Stimulated activated CD8-positive, alpha-beta memory T cell treated with anti-CD3 and anti-CD28 coated beads, Interleukin-7, amount 100 ng/mL, for 1 hour (primary cell): ENCODE measurements at places on chromosomes 11 and 22.

GRCh38 chr22:30309951-30310741 is 16.6 kb downstream of the TBC1D10A start:
- DNase-seq = no peak

DNA sequence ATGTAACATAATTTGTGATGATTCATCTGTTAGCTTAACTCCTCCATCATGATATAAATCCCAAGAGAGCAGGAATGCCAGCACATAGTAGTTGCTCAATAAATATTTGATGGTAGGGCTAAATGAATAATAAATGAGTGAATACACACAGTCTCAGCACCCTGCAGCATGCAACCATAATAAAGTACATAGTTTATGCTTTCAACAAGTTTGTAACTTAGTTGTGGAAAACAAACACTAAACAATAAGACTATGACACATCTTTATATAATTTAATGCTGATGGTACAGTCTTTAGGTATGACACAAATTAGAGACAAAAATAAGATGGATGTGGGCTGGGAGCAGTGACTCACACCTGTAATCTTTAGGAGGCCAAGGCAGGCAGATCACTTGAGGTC is 3.8 kb downstream of the ALKBH8 start:
- no peak for DNase-seq

GRCh38 chr11:57426439-57426928 is 437 bp downstream of the SLC43A3 start:
- no peak for DNase-seq

DNA sequence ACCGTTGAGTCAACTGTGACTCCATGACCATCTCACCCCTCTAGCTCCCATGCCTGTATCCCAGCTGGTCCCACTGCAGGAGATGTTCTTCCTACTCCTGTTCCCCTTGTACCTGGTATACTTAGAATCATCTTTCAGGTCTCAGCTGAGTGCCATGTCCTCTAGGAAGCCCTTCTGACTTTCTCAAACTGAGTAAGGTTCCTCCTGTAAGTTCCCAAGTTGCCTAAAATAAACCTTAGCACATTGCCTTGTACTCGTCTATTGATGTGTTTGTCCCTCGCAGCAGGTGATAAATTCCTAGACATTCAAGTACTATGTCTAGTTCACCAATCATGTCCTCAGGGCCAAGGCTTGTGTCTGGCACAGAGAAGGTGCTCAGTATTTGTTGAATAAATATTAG is 18.4 kb upstream of the ASCC2 start:
- DNase-seq = no peak

- DNase-seq = no peak
These were observed 192.0 kb downstream of the BUD13 start for GRCh38 chr11:116580799-116581198.

DNA sequence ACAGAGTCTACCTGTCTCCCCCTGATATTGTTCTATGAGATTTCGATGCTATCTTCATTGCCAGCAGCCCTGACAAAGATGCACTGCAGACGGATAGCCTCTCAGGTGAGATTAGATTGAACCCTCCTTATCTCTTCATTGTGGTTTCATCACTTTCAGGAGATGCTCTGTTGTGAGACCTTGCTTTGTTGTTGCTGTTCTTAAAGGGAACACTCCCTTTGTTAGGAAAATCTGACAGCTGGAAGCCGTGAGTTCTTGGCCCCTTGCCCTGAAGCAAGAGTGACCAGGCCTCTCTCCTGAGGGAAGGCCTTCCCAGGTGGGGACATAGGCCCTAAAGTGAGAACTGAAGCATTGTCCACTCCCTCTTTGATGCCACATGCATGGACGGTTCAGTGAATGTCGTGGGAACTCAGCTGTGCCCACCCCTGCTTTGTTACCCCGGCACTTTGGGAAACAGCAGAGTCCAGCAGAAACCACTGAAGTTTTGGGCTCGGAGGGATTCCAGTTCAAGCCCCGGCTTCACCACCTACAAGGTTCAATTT is 976.1 kb downstream of the TBC1D22A start:
- no peak for DNase-seq

GRCh38 chr11:67418476-67419281 is 3.2 kb downstream of the CARNS1 start:
- no peak for DNase-seq

DNA sequence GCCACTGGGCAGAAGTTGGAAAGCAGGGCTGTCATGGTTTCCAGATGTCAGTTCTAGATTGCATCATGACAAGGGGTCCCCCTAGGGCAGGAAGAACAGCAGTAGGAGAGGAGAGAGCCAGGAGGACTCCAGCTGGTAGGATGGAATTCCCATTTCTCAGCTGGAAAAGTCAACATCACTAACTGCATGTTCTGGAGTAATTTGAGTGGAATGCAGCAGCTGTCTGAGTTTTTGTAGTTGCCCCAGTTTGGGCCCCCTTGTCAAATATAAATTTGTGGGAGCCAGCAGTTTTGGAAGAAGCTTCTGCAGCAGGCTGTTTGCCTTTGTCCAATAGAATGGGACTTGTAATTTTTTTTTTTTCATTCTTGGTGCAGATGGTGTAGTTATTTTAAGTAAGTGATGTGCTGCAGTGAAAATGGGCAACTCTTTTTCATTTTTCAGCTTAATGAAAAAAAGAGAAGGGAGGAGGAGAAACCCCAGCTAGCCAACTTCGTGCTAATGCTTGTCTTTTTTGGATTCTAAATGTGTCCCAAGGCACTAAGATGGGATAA is 86.9 kb downstream of the LDLRAD3 start:
- no peak for DNase-seq
